ENCODE measurements at places on chromosomes 7 and 10. TPM values are rescaled to one million over a fixed set of nuclear protein-coding genes. Genes with fewer than 3 reads are reported as not detected.

The DNAH11 gene
- total RNA-seq, result 1.3 TPM

GRCh38 chr10:88989423-88989822 is 1.2 kb upstream of the FAS start:
- H3K27ac ChIP-seq, result peak overlapping the region; percentile 97
- H3K36me3 ChIP-seq, result peaks cover 51% of the 10 kb centered on the region
- no peak for DNase-seq
- no peaks in the 10 kb centered on the region for H3K27me3 ChIP-seq
- H3K4me1 ChIP-seq, result peaks cover 64% of the 10 kb centered on the region

The CDNF gene
- 0.85 TPM for total RNA-seq

DNA sequence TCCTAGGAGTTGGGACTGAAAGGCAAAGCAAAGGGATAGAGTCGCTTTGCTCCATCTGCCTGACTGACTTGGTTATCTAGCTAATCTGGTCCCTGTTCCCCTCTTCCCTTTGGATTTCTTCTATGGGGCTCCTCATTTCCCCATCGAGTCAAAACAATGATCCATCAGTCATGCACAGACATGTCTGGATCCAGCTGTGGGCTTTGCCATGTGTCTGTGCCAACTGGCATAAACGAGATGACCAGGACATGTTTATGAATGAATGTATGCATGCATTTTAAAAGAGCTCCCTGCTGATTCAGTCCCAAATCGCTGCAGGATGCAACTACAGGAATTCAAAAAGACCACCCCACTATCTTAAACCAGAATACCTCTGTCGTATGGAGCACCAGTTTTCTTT is 122.0 kb downstream of the ARL4A start:
- no peak for DNase-seq
- H3K27me3 ChIP-seq, result no peaks in the 10 kb centered on the region
- H3K4me3 ChIP-seq, result no peak overlapping the region
- H3K36me3 ChIP-seq, result no peaks in the 10 kb centered on the region

- no peak overlapping the region for H3K27ac ChIP-seq
- no peak for DNase-seq
- no peaks in the 10 kb centered on the region for H3K4me1 ChIP-seq
- no peaks in the 10 kb centered on the region for H3K36me3 ChIP-seq
Observed at GRCh38 chr10:117439243-117439912, 64.1 kb upstream of the PDZD8 start.

DNA sequence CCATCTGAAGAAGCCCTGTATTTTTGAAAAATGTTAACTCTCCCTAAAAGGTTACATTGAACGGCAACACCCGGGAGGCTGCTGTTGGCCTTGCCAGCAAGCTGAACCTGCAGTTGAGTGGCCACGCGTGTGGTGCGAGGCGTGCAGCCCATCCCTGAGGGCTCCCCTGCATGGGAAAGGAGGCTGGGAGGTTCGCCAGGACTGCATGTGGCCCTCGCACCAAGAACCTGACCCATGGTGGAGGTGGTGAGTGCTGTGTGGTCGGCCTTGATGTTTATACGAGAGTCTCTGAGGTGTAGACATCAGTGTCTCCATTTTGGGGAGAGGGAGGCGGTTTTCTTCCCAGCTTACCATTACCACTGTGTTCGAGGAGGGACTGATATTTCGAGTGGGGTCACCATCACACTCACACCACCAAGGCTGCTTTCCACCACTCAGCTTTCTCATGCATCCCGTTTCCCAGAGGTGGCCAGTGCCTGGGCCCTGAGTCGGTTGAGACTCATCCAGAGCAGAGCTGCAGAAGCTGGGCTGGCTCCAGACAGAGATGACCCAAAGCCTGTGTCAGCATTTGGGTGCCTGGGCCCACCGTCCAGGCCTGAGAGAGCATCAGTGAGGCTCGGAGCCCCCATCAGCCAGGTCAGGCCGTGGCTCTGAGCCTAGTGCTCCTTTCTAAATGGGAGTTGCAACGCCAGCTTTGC is 222.6 kb downstream of the EBF3 start:
- H3K4me3 ChIP-seq, result no peak overlapping the region
- H3K4me1 ChIP-seq, result no peaks in the 10 kb centered on the region
- no peak overlapping the region for H3K27ac ChIP-seq

The PLAU gene
- total RNA-seq, result 0.96 TPM

The RET gene
- 0.10 TPM for total RNA-seq

GRCh38 chr7:66905689-66906088 is 15.3 kb upstream of the TMEM248 start:
- H3K36me3 ChIP-seq, result no peaks in the 10 kb centered on the region
- no peaks in the 10 kb centered on the region for H3K4me1 ChIP-seq
- H3K4me3 ChIP-seq, result no peak overlapping the region
- DNase-seq, result no peak

The IKZF1 gene
- 406 TPM for total RNA-seq

The GPR85 gene
- not detected for total RNA-seq

The HTRA1 gene
- not detected for total RNA-seq

DNA sequence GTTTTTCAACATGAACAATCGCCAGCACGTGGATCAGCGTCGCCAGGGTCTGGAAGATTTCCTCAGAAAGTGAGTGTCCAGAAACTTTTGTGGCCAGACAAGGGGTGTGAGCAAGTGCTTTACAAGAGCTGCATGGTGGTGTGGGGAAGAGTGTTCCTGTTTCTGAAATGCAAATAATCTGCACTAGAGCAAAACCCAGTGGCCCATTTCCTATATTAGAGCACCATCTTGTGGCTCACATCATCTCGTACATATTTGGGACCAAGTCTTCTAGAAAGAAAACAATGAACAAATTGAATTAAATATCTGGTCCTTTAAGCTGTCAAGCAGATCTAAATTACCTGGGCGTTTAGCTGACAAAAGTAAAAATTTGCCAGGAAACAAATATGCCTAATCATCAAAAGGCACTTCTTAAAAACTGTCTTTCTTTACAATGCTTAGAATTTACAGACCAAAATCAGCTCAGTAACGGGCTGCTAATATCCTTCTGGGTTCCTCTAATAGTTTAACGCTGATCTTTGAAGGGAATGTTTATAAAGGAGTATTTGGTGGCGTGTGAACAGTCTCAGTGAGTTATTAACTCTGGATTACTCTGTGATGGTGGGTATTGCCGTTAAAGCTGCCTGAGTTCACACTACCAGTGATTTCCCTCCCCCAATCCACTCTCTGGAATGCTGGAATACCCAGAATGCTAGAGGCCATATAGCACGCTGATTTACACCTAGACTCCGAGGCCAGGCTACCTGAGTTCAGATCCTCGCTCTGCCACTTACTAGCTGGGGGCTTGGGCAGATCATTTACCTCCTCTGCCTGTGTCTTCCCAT is 73.6 kb downstream of the SNX10 start:
- peak overlapping the region; percentile 72 for H3K27ac ChIP-seq
- no peaks in the 10 kb centered on the region for H3K27me3 ChIP-seq
- peaks cover 18% of the 10 kb centered on the region for H3K4me1 ChIP-seq
- peak; percentile 72 for DNase-seq

GRCh38 chr10:101938305-101939007 is 94.9 kb upstream of the KCNIP2 start:
- DNase-seq, result no peak
- no peaks in the 10 kb centered on the region for H3K27me3 ChIP-seq
- peaks cover 5% of the 10 kb centered on the region for H3K4me1 ChIP-seq
- H3K4me3 ChIP-seq, result no peak overlapping the region
- H3K36me3 ChIP-seq, result peaks cover 23% of the 10 kb centered on the region
- no peak overlapping the region for H3K27ac ChIP-seq

Data from activated CD4-positive, alpha-beta T cell treated with anti-CD3 and anti-CD28 coated beads, Interleukin-2, amount 10 ng/mL, durations not matched to agents 7 days and 5 days (primary cell).